Fibroblast of lung (primary cell): ENCODE measurements at places on chromosomes 6 and 20.

DNA sequence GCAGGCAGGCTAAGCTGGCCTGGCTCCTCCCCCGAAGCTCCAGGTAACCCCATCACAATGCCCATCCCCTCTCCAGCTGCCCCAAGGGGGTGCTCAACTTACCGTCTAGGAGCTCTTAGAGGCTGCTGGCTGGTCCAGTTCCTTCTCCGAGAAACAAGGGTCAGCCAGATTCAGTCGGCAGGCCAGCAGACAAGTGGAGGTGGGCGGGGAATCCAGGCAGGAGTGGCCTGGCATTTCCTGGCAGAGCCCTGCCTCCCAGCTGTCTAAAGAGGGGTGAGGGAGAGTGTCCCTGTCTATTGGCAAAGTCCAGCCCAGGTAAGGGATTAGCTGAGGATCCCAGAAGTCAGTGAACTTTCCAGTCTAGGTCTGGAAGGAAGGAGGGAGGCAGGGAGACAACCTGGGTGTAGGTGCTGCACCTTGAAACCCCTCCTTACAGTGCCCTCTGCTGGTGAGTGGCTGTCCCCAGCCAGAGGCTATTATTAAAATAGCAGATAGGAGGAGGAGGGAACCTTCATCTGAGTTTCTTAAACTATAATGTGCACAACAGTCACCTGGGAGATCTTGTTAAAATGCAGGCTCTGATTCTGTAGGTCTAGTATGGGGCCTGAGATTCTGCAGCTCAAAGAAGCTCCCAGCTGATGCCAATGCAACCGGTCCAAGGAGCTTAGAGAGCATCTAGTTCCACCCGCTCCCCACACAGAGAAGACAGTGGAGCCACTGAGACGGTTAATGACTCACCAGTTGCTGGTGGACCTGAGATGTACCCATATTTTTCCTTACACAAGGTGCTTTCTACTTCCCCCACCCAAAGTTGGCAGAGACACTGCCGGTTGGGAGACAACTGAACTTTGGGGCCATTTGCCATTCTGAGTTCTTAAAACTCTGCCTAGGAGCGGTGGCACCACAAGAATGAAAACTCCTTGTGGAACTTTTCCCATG lies at the start of gene UNC5CL:
UNC5CL (minus strand) TSS at position 162 of the 939 bp plus-strand sequence. CDS start 4,147 bp downstream, outside the sequence.
- no peak for DNase-seq

DNA sequence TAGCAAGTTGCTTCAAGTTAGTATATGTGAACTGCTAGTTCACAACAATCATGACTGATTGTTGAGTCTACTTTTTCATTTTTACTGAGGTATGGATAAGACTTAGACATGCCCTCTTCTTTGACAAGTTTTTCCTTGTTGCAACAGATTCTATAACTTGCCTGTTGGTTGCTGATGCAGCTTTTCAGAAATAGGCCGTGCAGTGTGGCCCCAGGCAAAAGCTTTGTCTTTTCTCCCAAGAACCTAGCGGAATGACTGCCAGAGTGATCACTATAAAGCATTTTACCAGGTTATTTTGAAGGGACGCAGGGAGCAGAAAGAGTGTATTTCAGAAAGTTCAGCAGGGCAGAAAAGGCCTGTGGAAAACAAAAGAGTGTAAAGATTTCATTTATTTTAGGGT lies 16.0 kb downstream of the HECA start:
- no peak for DNase-seq

- DNase-seq: peak; percentile 83
These were observed 348.6 kb downstream of the CD109 start for GRCh38 chr6:74044417-74045096.

GRCh38 chr20:56362833-56363413 lies 4.1 kb downstream of the FAM210B start:
- DNase-seq: no peak

DNA sequence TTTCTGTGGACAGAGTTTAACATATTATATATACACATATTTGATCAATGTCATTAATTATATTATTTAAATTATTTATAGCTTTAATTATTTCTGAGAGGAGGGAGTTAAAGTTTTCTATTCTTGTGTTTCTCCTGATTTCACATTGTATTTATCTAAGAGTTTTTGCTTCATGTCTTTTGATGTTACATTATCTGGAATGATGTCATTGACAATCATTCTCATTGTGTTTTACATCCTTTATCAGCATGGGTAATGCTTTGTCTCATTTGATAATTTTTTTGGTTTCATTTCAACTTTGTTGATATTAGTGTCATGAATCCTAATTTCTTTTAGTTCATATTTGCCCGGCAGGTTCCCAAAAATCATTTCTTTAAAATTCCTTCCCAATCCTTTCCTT lies 56.7 kb upstream of the TOX2 start:
- DNase-seq: no peak

DNA sequence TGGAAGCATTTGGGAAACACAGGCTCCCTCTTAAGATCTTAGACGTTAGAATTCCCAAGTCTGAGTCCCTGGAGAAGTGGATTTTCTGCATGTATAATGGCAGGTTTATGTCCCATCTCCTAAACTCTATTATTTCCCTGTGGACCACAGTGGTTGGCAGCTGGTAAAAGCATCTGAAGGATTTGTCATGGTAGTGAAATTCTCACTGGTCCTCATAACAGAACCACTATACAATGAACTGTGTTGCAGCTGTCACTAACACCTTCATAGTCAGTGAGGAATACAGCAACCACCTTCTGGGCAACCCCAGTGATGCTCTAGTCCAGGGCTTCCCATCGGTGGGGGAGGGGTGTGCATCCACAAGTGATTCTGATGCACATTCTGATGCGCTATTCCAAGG lies 396.9 kb downstream of the ZFAND3 start:
- DNase-seq: no peak

GRCh38 chr20:45857882-45858216 lies 435 bp downstream of the ZSWIM3 start:
- no peak for DNase-seq

DNA sequence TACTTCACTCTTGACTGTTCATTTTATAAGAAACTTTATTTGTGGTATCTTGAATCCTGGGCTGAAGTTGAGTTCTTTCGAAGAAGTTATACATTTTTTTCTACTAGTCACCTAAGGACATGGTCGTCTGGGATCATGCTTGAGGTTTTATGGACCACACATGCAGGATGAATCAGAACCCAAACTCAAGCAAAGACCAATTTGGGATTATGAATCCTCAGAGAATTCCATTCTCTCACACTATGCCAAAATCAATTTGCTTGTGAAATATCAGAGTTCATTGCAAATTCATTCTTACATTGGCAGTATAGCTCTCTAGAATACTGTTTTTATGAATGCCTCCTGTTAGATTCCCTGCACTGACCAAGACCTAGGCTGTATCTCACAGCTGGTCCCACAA lies 114.3 kb upstream of the HDAC2 start:
- DNase-seq: peak; percentile 89
